ENCODE measurements at places on chromosomes 12 and 14. TPM values are rescaled to one million over a fixed set of nuclear protein-coding genes. Genes with fewer than 3 reads are reported as not detected.

CCDC177 gene
- polyA plus RNA-seq = not detected

ADAM21 gene
- polyA plus RNA-seq = not detected

PARP11 gene
- 6.2 TPM for polyA plus RNA-seq

SLC7A7 gene
- 365 TPM for polyA plus RNA-seq

AQP2 gene
- not detected for polyA plus RNA-seq

TBC1D30 gene
- polyA plus RNA-seq = 2.7 TPM

NAV3 gene
- polyA plus RNA-seq = 0.03 TPM

CNPY2 gene
- 43.1 TPM for polyA plus RNA-seq

CACNA2D4 gene
- 98.1 TPM for polyA plus RNA-seq

IL31 gene
- polyA plus RNA-seq = not detected

TSPAN9 gene
- polyA plus RNA-seq = 0.25 TPM

TTC9 gene
- polyA plus RNA-seq = 0.99 TPM

MYH6 gene
- polyA plus RNA-seq = not detected

TECPR2 gene
- 2.8 TPM for polyA plus RNA-seq

- no peak for DNase-seq
Observed at GRCh38 chr12:70910666-70911065, 9.9 kb downstream of the PTPRR start.

GRCh38 chr14:67242168-67242420 lies 859 bp downstream of the PALS1 start:
- no peak for DNase-seq

DNA sequence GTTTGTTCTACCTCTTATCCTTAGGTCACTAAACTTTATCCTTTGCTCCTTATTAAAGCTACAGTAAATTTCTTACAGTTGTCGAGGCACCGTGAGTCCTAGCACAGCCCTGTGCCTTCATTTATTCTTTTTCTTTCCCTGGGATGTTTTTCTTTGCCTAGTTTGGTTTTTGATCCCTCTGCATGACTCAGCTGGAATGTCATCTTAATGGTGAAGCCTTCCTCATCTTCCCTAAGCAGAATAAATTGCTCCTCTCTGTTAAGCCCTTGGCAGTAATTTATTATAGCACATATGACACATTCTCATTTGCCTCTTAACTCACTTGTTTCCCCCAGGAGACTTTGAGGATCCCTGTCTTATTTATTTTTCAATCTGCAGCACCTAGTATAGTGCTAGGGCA lies 16.6 kb downstream of the ACTR10 start:
- DNase-seq = no peak

GRCh38 chr14:61388976-61389576 lies 67.7 kb downstream of the PRKCH start:
- no peak for DNase-seq

DNA sequence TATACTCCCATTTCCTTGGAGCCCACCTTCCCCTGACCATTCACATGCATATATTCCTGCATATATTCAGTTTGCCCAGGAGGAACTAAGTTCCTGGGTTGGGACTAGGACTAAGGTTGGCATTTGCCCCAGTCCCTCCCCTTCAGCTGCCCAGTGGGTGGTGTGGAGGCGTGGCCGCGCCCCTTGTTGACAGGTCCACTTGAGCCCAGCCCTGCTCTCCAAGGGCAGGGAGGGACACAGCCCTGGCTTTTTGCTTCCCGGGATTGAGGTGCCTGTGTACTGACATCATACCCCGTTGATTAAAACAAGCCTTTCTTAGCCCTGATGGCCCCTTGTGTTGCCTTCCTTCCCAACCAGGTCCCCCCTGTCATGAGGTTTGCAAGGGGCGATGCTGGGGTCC lies 7.3 kb downstream of the ERBB3 start:
- no peak for DNase-seq

- no peak for DNase-seq
Observed at GRCh38 chr12:12784911-12785814, at the start of gene APOLD1. Gene APOLD1 (plus strand): TSS chr12:12785659. CDS start chr12:12785692, 33 bp downstream.

DNA sequence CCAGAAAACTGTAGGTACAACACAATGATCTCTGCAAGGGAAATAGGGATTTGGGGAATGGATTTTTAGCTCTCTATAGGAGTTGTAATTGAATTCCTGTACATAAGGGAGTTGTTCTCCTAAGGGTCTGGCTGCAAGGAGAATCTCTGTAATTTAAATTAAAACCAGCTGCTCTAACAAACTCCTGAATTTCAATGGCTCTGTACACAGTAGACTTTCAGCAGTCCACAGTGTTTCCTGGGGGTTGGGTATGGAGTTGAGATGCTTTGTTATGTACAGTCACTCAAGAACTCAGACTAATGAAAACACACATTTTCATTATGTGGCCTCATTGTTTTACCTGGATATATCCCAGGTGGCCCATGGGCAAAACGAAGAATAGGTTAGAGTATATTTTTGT lies 93.2 kb downstream of the NAV3 start:
- DNase-seq = no peak

DNA sequence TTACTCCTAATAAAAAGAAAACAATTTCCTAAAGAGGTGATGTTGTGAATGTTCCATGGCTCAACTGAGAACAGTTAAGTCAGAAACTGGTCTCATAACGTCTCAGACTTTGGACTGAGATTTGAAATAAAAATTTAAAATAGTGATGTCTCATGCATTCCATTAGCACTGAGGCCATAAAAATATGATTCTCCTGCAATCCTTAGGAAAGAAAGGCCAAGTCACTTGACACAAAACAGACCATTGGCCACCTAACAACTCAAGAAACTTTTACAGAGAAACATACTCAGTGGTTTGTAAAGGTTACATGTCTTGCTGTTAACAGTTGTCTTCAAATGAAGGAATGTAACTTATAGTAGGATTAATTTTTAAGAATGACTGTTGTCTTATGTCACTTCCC lies 58.1 kb downstream of the STAB2 start:
- no peak for DNase-seq

DNA sequence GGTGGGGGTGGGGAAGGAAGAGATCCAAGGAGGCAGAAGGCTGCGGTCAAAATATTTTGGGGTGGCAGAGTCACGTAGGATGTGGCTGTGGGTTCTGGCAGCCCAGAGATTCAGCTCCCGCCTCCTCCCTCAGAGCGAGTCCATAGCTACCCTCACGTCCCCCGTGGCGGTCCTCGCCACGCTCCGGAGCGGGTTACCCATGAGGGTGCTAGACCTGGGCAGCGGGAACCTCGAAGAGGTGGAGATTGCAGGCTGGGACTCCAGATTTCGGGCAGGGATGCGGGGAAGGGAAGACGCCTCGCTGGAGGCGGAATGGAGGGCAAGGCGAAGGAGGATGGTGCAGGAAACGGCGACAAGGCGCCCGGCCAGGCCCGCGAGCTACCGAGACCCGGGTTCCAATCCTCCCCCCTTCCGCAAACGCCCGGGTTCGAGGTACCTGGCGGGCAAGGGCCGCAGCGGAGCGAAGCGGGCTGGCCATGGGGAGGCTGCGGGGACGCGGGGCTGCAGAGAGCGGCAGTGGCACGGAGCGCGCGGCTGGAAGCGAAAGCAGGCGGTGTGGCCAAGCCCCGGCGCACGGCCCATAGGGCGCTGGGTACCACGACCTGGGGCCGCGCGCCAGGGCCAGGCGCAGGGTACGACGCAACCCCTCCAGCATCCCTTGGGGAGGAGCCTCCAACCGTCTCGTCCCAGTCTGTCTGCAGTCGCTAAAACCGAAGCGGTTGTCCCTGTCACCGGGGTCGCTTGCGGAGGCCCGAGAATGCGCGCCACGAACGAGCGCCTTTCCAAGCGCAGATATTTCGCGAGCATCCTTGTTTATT lies 46.2 kb downstream of the BCAT1 start:
- peak; percentile 48 for DNase-seq

DNA sequence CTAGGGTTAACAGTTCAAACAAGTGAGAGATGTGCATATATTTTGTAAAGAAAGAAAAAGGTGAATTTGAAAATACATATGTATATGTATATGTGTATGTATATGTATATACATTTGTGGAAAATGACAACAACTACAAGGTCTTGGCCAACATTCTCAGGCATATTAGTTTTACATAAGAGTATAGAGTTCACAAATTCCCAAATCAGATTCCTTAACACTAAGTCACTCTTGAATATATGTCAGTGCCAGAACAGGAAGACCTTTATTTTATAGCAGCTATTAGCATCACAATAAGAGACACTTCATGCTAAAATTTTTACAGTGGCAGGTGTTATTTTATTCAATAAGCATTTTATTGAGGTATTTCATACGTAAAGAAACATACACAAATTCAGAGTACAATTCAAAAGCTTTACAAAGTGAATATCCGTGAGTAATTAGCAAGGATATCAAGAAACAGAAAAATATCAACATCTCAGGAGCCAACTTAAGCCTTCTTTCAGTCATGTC lies 179.7 kb downstream of the SLC6A15 start:
- DNase-seq = no peak

GRCh38 chr14:61043506-61043905 lies 62.5 kb downstream of the SLC38A6 start:
- DNase-seq = no peak

- DNase-seq = no peak
Observed at GRCh38 chr12:121806546-121807423, 3.0 kb downstream of the SETD1B start.

DNA sequence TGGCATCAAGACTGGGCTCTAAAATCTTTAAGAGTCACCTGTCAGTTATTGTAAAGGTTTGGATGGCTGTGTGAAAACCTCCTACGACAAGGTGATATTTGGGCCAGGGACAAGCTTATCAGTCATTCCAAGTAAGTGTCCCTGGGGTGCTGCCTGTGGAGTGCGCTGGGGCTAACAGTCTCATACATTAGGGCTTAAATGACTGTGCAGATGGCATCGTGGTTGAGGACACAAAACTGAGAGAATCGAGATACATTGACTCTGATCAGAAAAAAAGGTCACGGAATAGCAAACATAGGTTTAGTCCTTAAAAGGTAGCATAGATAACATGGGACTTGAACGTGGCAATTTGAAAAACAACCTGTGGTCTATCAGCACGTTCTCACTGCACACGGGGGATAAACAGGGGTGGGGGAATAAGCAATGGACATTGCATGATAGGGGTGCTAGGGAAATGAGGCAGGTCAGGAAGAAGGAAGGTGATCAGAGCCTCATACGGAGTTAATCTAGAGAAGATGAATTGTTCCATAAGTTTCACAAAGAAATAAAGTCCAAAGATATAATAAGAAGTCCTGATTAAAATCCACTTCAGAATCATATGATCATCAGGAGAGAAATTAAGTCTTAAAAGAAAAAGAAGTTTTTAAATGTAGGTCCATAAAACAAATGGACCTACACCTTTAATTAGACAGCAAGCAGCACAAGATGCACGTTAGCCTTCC lies 100.3 kb downstream of the DAD1 start:
- no peak for DNase-seq

GRCh38 chr14:36519431-36520321 lies at the start of gene NKX2-1:
Gene NKX2-1 (minus strand): TSS chr14:36520232. CDS start chr14:36520129, 103 bp downstream.
- DNase-seq = no peak

GRCh38 chr12:65123435-65124063 lies 2.4 kb upstream of the WIF1 start:
- peak; percentile 35 for DNase-seq

- no peak for DNase-seq
Observed at GRCh38 chr14:68603533-68604360, 189.1 kb downstream of the ZFP36L1 start.

DNA sequence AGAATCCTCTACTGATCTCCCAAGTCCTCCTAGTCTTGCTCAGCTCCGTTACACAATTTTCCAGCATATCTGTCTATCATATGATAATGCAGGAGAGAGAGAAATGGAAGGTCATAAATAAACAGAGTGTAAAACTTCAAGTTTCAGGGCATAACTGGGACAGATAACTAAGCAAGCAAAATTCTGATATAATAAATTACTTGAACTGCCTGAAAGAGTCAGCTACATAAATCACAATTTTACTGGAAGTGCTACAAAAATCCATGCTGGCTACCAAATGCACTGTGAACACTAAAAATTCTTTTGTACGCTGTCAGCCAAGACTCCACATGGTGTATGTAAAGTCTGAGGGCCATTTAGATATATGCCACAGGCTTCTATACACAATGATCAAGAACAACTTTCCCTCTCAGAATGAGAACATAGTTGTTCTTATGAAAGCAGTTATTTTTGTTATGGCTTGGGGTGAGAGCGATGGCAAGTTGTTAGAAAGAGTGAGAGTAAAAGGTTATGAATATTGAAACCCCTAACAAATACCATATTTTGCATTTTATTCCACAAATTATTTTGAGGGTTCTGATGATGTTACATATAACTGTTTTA lies 41.1 kb downstream of the GRIP1 start:
- DNase-seq = no peak

- DNase-seq = no peak
Observed at GRCh38 chr14:56185992-56186391, 67.8 kb downstream of the PELI2 start.

GRCh38 chr12:66428261-66428660 lies 126.0 kb downstream of the HELB start:
- DNase-seq = no peak

DNA sequence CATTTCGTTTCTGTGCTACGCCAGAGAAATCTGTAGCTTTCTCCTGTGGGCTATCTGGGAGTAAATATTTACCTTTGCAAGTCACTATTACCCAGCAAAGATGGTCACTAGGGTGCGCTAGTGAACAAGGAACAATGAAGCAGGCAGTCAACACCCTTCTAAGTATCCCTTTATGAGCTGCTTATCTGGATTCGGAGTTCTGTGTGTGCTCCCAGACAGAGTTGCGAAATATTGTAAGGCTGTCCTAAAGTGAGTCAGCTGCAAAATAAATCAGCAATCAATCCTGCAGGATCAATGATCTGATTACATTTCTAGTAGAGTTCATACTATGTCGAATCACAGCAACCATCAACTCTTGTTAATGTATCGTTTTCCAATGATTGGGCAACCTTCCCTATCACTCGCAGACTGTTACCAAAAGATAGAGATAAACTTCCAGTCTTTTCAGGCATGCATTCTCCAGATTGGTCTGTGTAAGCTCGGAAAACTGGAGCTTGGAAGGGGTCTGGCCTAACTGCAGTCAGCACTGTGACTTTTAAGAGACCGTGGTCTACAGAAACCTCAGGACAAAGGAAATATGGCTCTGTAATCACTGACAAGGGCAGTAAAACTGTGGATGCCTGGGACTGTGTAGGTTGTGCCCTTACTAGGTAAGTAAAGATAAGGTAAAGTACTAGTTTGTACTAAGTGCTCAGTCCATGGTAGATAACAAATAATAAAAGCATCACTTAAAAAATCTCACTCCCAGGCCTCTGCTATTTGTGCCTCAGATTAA lies 133.5 kb downstream of the KCNK10 start:
- DNase-seq = peak; percentile 39
